ENCODE measurements at places on chromosomes 6 and 20. TPM values are rescaled to one million over a fixed set of nuclear protein-coding genes. Genes with fewer than 3 reads are reported as not detected.

PTPRA gene
- 31.1 TPM for total RNA-seq

SLPI gene
- not detected for total RNA-seq

RNF217 gene
- 3.4 TPM for total RNA-seq

OR2H1 gene
- total RNA-seq: not detected

UBE2C gene
- 225 TPM for total RNA-seq

RUNX2 gene
- total RNA-seq: 9.2 TPM

PAX1 gene
- not detected for total RNA-seq

KIF25 gene
- 0.15 TPM for total RNA-seq

BHLHE23 gene
- not detected for total RNA-seq

FAM110A gene
- 9.8 TPM for total RNA-seq

ECT2L gene
- not detected for total RNA-seq

GABRR1 gene
- total RNA-seq: not detected

EPPIN gene
- total RNA-seq: not detected

ZC3H12D gene
- total RNA-seq: under 0.01 TPM

SLC22A7 gene
- total RNA-seq: not detected

TRIM31 gene
- total RNA-seq: not detected
